ENCODE measurements at places on chromosomes 1 and 21.

DNA sequence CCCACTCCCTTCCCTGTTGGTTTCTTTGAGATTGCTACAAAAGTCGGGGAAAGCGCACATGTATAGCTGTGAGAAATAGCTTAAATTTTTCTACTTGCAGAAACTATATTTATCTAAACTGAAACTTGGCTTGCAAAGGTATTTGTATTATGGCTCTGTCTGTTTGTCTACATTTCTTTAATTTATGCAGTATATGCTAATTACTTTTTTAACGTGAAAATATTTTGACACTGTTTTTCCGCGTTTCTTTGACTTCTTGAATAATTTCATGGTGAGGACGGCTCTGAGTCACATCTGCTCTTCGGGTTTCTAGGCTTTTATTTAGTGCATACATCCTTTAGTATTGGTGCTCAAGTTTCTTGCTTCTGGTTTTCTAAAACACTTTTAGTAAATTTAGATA lies 182.1 kb upstream of the ZRANB2 start:
- DNase-seq = no peak

GRCh38 chr1:190022709-190023108 lies 455.0 kb downstream of the BRINP3 start:
- no peak for DNase-seq

GRCh38 chr1:180150982-180151381 lies 3.7 kb upstream of the QSOX1 start:
- DNase-seq = peak; percentile 72

- no peak for DNase-seq
Measured at GRCh38 chr1:179066471-179066870, 15.4 kb upstream of the TOR3A start.

DNA sequence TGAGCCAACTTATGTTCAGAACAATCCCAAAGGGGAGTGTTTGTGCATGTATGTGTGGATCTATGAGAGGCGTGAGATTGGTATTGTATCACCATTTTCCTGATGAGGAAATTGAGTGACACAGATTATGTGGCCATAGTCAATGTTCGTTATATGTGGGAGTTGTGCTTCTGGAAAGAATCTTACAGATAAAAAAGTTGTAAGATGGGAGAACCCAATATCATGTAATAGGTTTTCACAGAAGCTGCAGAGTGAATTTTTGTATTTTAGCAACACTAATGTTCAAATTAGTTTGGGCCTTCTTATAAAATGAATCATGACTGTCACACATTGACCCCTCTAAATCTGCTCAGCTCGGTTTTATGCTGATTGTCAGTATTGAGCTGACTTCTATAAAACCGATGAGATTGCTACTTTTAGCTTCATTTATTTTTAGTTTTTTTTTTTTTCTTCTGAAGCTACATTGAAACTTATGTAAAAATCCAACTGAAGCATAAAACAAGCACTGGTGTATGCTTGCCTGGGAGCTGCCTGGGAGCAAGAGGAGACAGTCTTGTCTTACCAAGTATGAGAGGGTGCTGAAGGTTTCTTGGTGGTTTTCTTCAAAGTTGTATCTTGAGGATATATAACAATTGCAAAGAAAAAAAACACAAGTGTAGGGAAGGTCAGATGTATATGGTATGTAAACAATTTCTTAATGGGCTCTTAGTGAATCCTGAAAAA lies 4.1 kb downstream of the RWDD3 start:
- no peak for DNase-seq

DNA sequence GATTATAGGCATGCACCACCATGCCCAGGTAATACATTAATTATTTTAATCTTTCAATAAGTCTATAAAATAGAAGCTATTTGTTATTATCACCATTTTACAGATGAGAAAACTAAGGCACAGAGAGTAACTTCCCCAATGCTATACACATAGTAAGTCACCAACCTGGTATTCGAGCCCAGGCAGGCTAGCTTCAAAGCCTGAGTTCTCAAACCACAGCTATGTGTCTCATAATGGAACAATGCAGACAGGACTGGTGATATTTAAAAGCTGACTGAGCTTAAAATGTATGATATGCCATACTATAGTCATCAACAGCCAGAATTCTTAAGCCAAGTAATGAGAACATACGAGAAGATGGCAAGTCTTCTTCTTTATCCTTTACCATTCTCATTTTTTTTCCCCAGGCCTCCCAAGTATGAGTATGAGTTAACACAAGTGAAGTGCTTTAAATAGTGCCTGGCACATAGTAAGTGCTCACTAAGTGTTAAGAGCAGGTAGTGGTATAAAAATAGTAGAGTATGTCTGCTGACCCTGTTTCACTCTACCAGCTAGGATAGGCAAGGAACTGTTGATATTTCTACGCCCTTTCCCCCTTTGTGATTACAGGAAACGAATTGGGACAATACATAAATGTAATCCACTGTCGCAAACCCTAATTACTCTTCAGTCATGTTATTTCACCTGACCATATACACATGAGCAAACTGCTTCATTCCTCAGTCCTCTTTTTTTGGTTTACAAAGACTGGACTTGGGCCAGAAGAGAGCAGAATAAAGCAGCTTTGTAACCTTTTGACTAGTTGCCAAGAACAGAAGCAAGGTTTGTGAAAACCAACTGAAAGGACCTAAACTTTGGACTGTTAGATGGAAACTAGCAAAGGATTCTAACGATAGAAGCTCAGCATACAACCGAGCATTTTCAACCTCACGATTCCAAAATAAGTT lies 9.5 kb downstream of the EYA3 start:
- no peak for DNase-seq

GRCh38 chr1:36968730-36969129 lies 65.6 kb downstream of the GRIK3 start:
- DNase-seq = no peak

DNA sequence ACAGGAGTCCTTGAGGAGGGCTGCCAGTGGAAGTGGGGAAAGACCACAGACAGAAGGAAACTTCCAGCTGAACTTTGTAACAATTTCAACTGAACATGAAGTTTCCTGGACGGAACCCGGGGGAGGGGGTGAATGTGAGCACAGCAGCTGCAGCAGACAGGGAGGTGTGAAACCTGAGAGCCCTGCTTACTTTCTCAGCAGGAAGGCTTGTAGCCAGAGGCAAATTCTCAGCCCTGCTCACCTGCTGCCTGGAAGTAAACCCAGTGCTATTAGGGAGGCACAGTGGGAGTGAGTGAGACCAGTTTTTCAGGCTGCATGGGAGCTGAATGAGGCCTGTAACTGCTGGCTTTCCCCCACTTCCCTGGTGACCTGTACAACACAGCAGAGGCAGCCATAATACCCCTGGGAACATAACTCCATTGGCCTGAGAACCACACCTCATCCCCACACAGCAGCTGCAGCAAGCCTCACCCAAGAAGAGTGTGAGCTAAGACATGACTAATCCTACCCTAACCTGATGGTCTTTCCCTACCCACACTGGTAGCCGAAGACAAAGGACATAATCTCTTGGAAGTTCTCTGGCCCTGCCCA lies 9.6 kb upstream of the SPRR2F start:
- no peak for DNase-seq

DNA sequence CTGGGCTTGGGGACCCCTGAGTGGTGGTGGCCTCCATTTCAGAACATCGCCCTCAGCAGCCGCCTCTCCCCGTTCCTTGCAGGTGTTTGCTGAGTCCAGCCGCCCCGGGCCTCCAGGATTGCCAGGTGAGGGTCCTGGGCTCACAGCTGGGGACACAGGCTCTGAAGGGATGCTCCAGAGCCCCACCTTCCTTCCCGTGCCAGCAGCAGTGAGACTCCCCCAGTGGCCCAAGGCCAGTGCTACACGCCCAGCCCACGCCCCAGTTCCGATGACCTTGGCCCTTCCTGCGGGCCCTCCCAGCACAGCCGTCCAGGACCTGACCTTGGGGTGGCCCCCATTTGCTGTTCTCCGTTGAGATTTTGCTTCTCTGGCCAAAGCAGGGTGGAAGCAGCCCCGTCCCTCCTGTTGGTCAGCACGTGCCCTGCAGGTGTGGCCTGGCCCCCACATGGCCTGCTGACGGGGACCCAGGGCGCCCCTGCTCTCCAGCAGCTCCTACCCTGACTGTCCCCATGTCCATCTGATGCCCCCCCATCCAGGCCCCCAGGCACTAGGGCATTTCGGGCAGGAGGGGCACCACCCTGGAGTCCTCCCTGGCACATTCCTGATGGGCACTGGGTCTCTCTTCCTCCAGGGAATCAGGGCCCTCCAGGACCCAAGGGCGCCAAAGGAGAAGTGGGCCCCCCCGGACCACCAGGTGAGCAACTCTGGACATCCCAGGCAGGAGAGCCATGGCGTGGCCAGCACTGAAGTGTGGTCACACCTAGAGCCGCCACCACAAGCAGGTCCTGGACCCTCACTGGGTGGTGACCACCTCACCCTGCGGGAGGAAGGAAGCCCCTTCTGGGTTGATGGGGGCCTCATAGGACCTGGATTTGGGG lies 45.0 kb downstream of the SLC19A1 start:
- DNase-seq = no peak

DNA sequence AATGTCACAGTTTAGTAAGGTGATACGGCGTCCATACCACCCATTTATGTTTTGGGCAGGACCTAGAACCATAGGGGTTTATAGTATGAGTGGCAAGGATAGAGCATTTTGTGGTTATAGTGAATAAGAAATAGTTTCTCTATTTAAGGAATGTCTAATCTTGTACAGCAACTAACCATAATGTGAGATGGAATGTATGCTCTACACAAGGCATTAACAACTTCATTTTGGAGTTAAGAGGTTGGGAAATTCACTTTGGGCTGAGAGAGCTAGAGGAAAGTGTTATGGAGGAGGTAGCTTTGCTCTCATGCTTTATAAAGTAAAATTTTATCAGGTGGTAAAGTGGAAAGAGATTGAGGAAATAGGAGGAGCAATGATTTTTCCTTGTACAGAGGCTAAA lies 3.0 kb upstream of the MCL1 start:
- DNase-seq = no peak

Measured in suppressor macrophage (primary cell).